ENCODE measurements at places on chromosomes 2 and 18.

DNA sequence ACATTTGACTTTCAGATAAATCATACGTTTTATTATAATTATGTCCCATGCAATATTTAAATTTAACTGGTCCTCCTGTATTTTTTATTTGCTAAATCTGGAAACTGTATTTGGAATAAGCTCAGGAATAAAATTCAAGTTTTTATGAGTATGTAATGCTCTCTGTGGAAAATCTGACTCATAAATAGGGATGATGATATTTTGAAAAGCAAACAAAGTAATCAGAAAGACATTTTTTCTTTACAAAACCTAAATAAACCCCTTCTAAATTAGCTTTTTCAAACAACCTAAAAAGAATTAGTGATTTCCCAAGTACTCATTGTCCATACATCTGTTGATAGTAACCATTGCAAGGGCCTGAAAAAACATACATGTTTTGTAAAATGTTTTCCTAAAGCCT lies 41.1 kb downstream of the ASB1 start:
- DNase-seq, result no peak

- DNase-seq, result peak; percentile 9
Observed at GRCh38 chr18:75551071-75551470, 123.6 kb upstream of the SMIM21 start.

- no peak for DNase-seq
Observed at GRCh38 chr2:68827666-68828065, 43.5 kb downstream of the BMP10 start.

DNA sequence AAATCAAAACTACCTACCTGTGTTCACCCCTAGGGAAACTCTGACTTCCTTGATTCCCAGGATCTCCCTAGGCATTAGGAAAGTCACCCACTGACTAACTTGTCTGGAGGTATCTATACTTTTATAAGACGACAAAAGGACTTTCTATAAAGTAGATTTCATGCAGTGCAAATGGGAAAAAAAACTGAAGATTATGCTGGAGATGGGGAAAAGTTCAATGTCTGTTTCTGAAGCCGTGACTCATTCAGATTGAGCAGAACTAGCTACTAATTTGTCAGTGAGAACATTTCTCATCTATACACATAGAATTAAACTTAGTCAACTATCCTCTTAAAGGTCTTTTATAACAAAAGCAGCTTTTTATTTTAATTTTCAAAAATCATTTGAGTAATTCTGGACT lies 6.0 kb downstream of the SEPTIN10 start:
- DNase-seq, result no peak

DNA sequence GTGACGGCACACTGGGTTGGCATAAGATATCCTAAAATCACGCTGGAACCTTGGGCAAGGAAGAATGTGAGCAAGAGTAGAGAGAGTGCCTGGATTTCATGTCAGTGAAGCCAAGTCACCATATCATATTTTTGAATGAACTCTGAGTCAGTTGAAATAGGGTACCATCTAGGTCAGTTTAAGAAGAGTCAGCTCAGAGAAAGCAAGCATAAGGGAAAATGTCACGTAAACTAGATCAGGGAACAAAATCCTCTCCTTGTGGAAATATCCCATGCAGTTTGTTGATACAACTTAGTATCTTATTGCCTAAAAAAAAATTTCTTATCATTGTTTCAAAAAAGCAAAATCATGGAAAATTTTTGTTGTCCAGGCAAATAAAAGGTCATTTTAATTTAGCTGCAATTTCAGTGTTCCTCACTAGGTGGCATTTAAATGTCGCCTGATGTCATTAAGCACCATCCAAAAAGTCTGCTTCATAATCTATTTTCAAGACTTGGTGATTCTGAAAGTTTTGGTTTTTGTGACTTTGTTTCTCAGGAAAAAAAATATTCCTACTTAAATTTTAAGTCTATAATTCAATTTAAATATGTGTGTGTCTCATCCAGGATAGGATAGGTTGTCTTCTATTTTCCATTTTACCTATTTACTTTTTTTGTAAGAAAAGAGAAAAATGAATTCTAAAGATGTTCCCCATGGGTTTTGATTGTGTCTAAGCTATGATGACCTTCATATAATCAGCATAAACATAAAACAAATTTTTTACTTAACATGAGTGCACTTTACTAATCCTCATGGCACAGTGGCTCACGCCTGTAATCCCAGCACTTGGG lies 19.6 kb downstream of the RSAD2 start:
- DNase-seq, result peak; percentile 19

GRCh38 chr2:48343571-48344440 lies 186.1 kb upstream of the STON1 start:
- DNase-seq, result no peak

- DNase-seq, result no peak
Observed at GRCh38 chr2:58539973-58540372, 298.8 kb upstream of the FANCL start.

DNA sequence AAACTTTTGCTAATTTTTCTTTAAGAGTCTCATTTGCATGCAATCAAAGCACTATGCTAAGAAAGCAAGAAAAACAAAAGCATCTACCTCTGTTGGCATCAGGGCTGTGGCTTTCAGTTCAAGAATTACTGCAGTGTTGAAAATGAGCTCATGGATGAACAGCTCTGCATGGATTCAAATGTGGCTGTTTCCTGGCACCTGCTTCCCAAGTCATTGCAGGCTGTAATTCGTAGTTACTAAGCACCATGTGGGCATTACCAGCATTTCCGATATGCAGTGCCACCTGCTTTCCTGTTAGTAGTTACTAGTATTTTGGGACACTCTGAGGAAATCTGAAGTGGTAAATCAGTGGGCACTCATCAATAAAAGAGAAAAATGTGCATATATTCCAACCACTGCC lies 37.8 kb upstream of the FAM110C start:
- peak; percentile 27 for DNase-seq

DNA sequence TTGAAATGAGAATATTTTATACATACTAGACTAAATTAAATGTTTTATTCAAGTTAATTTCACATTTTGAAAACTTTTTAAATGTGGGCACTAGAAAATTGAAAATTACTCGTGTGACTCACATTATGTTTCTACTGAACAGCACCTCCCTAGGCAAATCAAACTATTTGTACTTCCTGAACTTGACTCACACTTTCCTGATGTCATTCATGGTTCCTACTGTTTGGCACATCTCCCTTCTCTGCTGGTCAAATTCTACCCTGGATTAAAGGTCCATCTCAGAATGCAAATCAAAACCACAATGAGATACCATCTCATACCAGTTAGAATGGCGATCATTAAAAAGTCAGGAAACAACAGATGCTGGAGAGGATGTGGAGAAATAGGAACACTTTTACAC lies 16.7 kb downstream of the LHCGR start:
- DNase-seq, result no peak

DNA sequence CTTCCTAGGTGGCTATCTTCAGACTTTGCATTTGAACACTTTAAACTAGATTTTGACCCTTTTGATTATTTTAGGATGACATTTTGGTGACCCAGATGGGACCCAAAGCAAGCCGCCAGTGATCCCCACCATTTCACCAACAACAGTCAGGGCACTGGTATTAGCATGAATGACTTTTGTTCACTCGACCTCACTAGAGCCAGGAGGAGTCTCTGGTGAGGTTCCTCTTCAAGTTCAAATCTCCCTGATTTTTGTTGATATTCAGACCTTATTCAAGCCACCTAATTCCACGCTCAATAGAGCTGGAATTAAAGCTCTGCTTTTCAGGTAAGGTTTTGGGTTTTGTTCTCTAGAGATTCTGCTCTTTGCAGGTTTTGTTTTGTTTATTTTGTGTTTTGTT lies 202.3 kb downstream of the MREG start:
- no peak for DNase-seq

- peak; percentile 40 for DNase-seq
Observed at GRCh38 chr2:62559582-62559981, 53.6 kb upstream of the TMEM17 start.

DNA sequence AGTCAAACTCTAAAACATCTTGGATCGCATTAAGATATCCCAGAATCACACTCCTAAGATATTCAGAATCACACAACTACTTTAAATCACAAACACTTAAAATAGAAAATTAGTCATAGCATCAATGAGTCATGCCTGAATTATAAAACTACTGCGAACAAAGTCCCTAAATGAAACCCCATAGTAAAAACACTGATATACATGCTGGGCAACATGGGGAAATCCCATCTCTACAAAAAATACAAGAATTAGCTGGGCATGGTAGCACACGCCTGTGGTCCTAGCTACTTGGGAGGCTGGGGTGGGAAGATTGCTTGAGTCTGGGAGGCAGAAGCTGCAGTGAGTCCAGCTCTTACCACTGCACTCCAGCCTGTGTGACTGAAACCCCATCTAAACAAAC lies 101.7 kb downstream of the COBLL1 start:
- no peak for DNase-seq

DNA sequence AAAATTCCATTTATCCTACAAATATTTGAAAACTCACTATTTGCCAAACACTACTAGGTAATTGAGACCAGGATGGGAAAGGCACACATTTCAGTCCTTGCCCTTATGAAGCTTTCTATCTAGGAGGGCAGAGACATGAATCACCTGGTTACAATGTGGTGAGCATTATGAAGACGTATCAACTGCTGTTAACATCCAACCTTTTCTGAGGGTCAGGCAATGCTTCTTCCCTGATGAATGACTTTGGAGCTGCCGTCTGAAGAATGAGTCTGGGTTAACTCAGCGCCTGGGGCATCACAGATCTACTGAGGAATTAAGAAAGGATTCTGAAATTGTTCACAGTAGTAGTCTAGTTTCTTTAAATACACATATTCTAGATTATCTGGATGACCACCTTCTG lies 62.1 kb upstream of the NOSTRIN start:
- DNase-seq, result no peak

- DNase-seq, result no peak
Observed at GRCh38 chr18:13700153-13700552, 26.2 kb downstream of the FAM210A start.

DNA sequence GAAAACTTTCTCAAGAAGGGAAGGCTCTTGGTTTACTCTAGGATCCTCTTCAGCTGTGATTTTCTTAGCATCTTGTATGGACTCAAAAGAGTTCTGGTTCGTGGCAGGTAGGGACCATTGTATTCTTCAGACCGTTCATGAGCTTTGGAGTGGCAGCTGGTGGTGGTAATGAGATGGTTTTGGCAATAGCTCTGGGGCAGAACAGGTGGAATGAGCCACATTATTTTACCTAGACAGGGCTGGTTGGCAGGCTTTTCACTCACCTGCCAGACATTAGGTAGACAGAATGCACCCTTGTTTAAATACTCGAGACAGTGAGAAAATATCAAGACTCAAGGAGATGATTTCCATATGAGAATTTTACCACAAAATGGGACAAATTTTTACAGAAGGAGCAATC lies 26.2 kb upstream of the MGAT5 start:
- peak; percentile 85 for DNase-seq

- DNase-seq, result peak; percentile 87
Observed at GRCh38 chr2:36966370-36967235, at the start of gene STRN. Gene STRN, minus strand, starts transcription at chr2:36966536. Its CDS starts 73 bp downstream, at chr2:36966463.

DNA sequence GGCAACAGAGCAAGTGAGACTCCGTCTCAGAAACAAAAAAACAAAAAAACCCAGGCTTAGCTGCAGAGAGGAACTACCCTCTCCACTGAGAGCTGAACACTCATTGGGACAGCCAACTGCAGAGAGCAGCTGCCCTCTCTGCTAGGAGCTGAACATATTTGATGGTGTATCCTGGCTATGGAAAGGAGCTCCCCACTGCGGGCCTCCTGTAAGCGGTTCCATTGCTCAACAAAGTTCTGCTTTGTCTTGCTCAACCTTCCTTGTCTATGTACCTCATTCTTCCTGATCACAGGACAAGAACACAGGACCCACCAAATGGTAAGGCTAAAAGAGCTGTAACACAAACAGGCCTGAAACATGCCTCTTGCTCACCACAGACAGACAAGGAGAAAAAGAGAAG lies 246.3 kb upstream of the LRRTM4 start:
- DNase-seq, result no peak

- DNase-seq, result peak; percentile 72
Observed at GRCh38 chr2:48448274-48449061, 81.5 kb upstream of the STON1 start.

DNA sequence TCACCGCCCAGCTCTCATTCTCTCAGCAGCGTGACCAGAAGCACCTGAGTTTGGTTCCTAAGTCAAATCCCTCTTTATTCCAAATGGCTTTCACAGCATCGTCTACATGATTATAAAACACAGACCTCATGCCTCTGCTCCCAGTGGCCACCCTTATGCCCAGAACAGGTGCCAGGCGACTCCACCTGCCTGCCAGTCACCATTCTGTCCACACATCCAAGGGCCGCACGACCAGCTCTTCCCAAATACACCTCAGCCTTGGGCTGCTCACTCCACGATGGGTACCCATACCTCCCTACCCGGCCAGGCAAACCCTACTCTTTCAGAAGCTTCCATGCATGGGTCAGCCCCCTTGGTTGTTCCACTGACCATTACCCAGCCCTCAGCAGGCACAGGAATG lies 851.6 kb upstream of the SALL3 start:
- DNase-seq, result no peak

GRCh38 chr2:205438241-205438640 lies 244.1 kb upstream of the NRP2 start:
- no peak for DNase-seq

GRCh38 chr2:23427350-23427749 lies 42.4 kb downstream of the KLHL29 start:
- DNase-seq, result no peak

- no peak for DNase-seq
Observed at GRCh38 chr2:139924070-139924469, 1143.9 kb upstream of the NXPH2 start.

DNA sequence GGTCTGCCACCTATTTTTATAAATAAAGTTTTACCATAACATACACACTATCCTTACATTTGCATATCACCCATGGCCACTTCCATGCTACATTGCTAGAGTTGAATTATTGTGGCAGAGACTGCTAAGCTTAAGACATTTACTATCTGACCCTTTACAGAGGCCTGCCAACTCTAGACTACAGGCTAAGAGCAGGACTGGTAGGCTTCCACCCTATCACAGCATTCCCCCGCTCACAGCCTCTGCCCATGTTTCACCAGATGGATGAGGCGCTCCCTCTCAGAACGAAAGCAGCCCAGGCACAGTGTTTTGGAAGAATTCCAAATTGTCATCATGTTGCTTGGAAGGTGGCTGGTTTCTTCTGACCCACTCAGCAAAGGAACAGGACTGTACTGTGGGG lies 91.7 kb upstream of the SLC35G4 start:
- DNase-seq, result no peak

- peak; percentile 53 for DNase-seq
Observed at GRCh38 chr2:211837706-211838105, 700.9 kb downstream of the ERBB4 start.

GRCh38 chr2:226578373-226578772 lies 221.2 kb downstream of the IRS1 start:
- no peak for DNase-seq

GRCh38 chr18:40365526-40365925 lies 1589.5 kb upstream of the PIK3C3 start:
- DNase-seq, result no peak

GRCh38 chr18:34280653-34281052 lies 55.9 kb upstream of the NOL4 start:
- DNase-seq, result no peak
